SK-N-MC (cell line): ENCODE measurements at places on chromosomes 13 and 19.

DNA sequence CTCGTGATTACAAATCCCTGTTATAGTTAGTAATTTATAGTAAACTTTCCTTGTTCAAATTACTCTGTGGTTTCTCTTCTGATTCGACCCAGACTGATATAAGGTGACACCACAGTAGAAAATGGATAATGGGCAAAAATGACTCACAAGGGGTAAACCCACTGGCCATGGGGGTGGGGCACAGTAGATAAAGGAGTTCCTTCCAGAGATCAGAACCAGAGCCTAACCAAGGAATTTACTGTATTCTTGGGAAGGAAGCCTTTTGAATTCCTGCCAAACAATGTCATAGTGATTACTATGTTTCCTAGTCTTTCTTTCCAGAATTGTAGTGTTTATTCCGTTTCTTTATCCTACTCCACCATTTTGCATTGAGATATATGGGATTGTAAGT lies 21.9 kb downstream of the MIR17HG start:
- DNase-seq, result no peak

DNA sequence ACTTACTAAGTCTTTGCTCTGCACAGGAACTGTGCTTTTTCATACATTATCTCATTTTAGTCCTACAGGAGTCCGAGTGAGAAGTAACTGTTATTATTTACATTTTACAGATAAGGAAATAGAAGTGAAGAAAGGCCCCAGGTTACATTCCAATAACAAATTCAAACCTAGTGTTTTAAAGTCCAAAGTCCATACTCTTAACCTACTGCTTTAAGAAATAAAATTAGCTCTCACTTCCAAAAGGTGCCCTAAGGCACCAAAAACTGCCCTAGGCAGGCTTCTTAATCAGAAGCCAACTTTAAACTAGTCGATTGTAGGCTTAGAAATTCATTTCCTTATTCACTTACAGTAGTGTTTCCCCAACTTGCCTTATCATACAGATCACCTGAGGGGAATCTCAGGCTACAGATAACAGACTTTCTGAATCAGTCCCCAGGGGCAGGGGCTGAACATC lies 555.9 kb downstream of the DIAPH3 start:
- peak; percentile 53 for DNase-seq

GRCh38 chr19:10907925-10908324 lies 20.5 kb downstream of the YIPF2 start:
- no peak for DNase-seq

- no peak for DNase-seq
Observed at GRCh38 chr13:43293008-43293407, 269.6 kb downstream of the DNAJC15 start.

- peak; percentile 94 for DNase-seq
Observed at GRCh38 chr13:28753208-28753892, 34.6 kb upstream of the SLC46A3 start.

DNA sequence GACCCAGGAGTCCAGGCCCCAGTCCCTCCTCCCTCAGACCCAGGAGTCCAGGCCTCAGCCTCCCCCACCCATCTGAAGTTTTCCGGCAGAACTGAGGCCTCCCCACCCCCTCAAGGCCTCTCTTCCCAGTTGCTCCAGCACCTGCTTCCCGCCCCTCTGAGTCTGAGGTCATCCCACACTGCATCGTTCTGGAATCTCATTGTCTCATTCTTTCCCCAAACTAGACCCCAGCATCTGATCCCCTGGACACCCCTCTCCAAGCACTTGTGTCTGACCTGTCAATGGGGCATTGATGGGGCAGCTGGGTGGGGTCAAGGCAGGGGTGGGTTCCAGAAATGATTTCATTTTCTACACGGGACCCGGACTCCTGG lies 793 bp upstream of the SBK2 start:
- DNase-seq, result no peak

DNA sequence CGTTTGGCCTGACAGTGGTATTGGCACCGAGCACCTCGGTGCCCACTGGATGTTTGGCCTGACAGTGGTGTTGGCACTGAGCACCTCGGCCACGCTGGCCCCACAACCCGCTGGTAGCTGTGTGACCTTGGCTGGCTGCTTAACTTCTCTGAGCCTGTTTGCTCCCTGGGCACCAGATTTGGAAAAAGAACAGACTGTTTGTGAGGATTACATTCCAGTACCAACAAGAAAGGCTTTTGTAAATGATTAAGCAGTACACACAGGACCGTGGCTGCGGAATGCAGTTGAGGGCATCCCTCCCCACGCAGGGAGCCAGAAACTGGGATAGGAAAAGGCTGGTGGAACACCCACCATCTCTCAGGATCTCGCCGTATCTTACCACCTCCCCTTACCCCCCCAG lies 31.9 kb downstream of the SLC25A42 start:
- DNase-seq, result no peak

DNA sequence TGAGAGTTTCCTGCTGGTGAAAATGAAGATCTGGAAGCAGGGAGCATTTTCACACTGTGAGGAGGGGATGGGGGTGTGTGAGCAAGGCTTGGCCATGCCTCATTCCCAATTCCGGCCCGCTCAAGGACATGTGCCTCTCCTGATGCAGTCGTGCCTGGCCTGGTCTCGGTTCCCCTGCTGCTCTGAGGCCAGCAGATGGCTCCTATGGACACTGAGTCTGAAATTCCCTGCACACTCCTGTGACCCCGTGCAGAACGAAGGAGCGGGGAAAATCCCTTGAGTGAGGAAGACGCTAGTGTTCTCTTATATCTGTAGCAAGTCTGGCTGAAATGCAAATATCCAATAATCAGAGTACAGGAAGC lies 363 bp upstream of the ZNF763 start:
- DNase-seq, result no peak
